ENCODE measurements at places on chromosomes 5 and 9. TPM values are rescaled to one million over a fixed set of nuclear protein-coding genes. Genes with fewer than 3 reads are reported as not detected.

DNA sequence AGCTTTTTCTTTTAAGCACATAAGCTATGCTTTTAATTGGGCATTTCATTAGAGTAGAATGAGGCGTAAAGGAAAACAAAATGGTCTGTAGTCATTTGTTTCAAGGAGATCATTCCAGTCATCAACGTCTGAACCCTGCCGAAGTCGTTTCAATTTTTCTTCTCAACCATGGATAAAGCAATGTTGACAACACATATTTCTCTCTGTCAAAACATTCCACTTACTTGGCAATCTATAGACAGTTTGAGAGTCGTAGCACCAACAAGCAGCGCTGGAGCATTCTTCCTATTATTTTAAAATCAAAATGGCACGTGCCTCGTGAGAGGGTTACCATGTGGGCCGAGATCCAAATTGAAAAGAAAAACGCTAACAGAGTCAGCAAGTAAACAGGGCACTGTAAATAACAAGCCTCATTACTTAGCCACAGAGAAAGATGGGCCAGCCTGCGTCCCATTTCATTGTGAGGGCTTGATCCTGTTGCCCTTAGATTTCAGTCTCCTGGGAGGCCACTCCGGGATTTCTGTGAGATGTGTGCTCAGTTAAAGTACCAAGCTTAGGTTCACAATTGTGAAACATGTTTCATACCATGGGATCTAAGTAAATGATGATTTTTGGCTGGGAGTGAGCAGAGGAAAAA is 422.9 kb downstream of the DTWD2 start:
- no peak for DNase-seq

GRCh38 chr9:87991151-87991870 is 17.0 kb upstream of the CDK20 start:
- no peak for DNase-seq

- DNase-seq: peak; percentile 70
Observed at GRCh38 chr9:100427366-100428263, 672 bp downstream of the MSANTD3 start.

The AQP7 gene
- total RNA-seq: not detected

The PDGFRB gene
- total RNA-seq: 2.9 TPM

All from glutamatergic neuron (in vitro differentiated cells).